ENCODE measurements at places on chromosomes 5 and 9.

GRCh38 chr9:129972816-129973215 is 70.2 kb downstream of the FNBP1 start:
- DNase-seq = no peak

GRCh38 chr9:79946712-79947111 is 374.9 kb downstream of the TLE4 start:
- no peak for DNase-seq

- no peak for DNase-seq
Measured at GRCh38 chr9:134220311-134220710, 55.9 kb upstream of the RNU6ATAC start.

- no peak for DNase-seq
Measured at GRCh38 chr5:108686676-108687075, 61.0 kb upstream of the FER start.

GRCh38 chr9:133647765-133648469 is 11.8 kb downstream of the DBH start:
- no peak for DNase-seq

GRCh38 chr9:129330711-129331492 is 152.8 kb upstream of the IER5L start:
- no peak for DNase-seq

DNA sequence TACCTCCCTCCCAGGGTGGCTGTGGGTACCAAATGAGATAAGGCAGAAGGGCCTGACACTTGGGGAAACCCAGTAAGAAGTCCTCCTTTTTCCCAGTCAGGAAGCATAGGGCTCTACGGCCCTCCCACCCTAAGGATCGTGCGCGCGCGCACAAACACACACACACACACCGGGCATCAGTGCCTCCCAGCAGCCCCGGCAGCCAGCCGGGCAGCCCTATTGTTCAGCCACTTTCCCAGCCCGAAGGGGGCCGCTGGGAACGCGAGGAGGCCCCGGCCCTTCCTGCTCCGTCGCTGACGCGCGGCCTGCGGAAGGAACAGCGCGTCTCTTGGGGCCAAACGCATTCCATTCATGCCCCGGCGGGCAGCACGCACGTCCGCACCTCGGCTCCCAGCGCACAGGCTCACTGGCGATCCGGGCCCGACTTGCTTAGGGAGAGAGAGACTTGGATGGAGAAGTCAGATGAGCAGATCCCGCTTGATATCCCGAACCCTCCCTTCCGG is 22.6 kb downstream of the DUSP1 start:
- no peak for DNase-seq

- DNase-seq = no peak
Measured at GRCh38 chr5:54062958-54063357, 247.4 kb downstream of the ARL15 start.

GRCh38 chr9:82681809-82682208 is 381.1 kb downstream of the RASEF start:
- no peak for DNase-seq

DNA sequence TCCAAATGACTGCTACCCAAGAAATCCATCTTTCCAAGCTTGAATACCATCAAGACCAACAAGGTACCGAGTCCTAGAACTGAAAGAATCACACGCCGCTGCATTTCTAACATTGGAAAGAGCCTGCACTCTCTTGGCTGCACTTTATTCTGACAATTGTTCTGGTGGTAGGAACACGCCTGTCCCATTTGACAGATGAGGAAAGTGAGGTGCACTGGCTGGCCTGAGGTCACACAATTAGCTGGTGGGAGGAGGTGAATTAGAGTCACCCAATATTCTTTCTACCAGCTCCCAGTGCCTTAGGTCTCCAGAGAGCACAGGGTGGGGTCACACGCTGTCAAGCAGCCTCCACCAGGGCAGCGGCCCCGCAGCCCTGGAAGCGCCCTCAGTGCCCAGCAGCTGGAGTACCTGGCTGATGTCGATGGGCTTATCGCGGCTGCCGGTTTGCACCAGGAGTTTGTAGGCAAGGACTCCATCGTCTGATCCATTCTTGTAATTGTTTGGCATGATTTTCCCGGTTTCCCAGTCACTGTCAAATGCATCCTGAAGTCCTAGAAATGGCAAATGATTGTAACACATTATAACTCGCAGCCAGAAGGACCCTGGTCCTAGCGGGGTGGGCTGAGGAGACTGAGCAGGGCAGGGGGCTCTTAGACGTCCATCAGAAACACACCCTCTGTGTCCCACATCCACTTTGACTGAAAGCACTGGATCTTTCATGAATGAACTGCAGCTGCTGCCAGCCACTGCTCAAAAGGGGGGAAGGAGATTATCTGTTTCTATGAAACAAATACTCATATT is 55.1 kb downstream of the PTCH1 start:
- DNase-seq = no peak

GRCh38 chr5:52334367-52334766 is 453.3 kb upstream of the ITGA1 start:
- DNase-seq = no peak

DNA sequence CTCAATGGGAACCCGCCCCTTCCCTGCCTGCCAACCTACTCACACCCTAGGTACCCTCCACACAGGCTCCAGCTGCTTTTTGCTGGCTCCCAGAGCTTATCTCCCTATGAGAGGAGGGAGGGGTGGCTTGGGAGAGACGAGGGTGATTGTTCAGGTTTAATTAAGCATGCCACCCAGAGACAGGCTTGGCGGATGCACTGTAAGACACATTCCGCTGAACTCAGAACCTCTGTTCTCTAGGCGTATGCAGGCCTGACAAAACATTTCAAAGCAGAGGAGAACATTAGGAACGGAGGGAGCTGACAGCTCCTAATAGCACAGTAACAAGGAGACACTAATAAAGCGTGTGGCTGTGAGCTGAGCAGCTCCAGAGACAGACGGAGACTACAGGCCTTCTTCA is 80.1 kb downstream of the TRIM32 start:
- DNase-seq = no peak

- no peak for DNase-seq
Measured at GRCh38 chr5:81334304-81335061, 33.1 kb downstream of the ZCCHC9 start.

GRCh38 chr5:16596581-16596940 is 20.2 kb downstream of the RETREG1 start:
- no peak for DNase-seq

GRCh38 chr9:129347316-129348120 is 169.5 kb upstream of the IER5L start:
- no peak for DNase-seq

GRCh38 chr9:77806741-77807140 is 158.6 kb upstream of the GNA14 start:
- DNase-seq = no peak

- DNase-seq = no peak
Measured at GRCh38 chr5:172399826-172400225, 54.5 kb downstream of the SH3PXD2B start.

DNA sequence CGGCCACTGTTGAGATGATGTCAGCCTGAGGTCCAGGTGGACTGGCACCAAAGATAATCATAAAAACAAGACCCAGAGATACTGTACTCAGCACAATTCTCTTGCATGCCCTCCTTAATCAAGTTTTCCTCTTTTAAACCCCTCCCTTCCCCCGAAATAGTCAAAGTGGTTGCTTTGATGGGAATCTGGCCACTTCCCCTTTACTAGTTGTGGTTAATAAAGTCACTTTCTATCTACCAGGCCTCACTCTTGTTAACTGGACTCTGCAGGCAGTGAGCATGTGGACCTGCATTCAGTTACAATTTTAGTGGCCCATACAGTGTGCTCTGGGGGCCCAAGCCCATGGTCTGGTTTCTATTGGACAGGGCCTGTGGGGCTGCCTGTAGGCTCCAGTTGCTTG is 17.5 kb downstream of the FBP2 start:
- DNase-seq = no peak

DNA sequence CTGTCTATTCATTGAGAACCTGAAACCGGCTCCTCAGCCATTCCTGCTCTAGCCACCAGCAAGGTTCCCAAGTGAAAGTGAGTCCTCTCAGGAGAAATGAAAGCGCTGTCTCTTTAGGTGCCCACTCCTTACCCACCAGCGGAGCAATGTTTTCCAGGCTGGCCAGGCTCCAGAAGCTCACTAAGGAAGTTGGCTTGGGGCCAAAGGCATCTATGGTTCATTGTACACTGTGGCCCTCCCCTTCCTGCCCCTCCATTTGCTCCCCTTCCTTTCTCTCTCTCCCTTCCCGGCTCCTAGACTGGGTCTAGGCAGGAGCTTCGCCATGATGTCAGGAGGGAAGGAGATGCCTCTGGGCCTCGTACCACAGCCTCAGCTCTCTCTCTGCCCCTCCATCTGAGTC is 1.1 kb upstream of the GABRP start:
- DNase-seq = no peak

DNA sequence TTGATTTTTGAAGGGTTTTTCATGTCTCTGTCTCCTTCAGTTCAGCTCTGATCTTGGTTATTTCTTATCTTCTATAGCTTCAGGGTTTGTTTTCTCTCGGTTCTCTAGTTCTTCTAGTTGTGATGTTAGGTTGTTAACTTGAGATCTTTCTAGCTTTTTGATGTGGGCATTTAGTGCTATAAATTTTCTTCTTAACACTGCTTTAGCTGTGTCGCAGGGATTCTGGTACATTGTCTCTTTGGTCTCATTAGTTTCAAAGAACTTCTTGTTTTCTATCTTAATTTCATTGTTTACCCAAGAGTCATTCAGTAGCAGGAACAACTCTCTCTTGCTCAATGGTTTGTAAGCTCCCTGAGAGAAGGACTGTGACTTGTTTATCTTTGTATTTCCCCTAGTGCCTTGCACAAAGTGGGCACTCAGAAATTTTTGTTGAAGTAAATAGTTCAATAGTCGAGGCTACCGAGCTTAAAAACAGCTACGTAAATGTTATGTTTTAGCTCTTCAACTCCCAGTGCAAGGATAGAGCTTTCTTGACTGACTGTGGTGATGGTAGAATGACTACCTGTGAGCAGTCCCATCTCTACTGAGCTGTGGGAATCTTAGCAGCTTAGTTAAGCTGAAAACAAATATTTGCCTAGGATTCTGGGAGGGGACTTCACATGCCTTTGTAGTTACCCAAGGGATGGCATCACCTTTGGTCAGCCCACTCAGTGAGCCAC is 225.8 kb upstream of the ELL2 start:
- DNase-seq = no peak

DNA sequence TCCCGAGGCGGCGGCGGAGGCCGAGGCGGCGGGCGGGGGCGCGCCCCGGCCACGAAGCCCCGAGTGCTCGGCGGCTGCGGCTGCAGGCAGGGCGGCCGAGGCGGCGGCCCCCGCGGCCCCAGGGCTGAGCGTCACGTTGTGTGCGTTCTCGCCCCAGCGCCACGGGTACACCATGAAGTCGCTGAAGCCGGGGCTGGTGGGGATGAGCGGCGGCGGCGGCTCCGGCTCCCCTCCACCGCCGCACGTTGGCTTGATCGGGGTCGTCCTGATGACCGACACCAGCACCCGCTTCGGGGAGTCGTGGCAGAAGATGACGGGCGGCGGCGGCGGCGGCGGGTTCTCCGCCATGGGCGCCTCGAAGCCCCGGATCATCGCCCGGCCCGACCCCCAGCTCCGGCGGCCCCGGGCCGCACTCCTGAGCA is 498 bp downstream of the ZNF367 start:
- DNase-seq = no peak

GRCh38 chr5:149728303-149728702 is 1.8 kb upstream of the PPARGC1B start:
- DNase-seq = no peak

DNA sequence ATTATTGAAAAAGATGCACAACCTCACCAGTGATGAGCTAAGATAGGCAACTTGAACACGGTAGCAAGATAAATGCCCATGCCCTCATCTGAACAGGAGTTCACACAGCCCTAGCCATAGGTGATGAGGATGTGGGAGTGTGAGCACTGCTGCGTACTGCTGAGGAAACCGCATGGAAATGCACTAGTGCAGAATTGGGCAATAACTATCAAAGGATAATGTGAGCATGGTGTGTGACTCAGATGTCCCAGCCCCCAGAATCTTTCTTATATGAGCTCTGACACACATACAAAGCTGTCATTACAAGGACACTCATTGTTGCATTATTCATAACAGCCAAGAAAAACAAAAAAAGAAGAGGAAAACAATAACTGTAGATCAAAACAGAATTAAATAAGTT is 521.2 kb downstream of the IRX1 start:
- peak; percentile 0 for DNase-seq

Data from stimulated activated CD8-positive, alpha-beta memory T cell treated with anti-CD3 and anti-CD28 coated beads, Interleukin-7, amount 100 ng/mL, for 48 hours (primary cell).